T-helper 22 cell (primary cell): ENCODE measurements at places on chromosomes 3 and 15.

GRCh38 chr3:48607519-48607918 is 1.9 kb downstream of the UQCRC1 start:
- DNase-seq = no peak

GRCh38 chr3:71778353-71778752 is 6.6 kb downstream of the PROK2 start:
- no peak for DNase-seq

- no peak for DNase-seq
Observed at GRCh38 chr3:99430348-99431134, 207.9 kb upstream of the COL8A1 start.

- DNase-seq = no peak
Observed at GRCh38 chr3:861721-862120, 231.1 kb upstream of the CNTN6 start.

DNA sequence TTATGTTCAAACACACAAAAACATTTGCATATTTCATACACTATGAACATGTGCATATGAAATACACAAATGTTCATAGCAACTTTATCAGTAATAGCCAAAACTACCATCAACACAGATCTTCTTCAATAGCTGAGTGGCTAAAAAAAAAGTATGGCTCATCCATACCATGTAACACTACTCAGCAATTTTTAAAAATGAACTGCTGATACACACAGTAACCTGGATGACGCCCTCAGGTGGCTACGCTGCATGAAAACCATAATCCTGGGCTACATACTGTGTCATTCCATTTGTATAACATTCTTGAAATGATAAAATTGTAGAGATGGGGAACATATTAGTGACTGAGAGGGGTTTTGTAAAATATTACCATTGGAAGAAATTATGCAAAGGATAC is 243.6 kb downstream of the MAGI1 start:
- DNase-seq = no peak
